ENCODE measurements at places on chromosomes 6 and 20.
A peak's percentile ranks its signal among the peaks of the same experiment; 100 is the strongest.

DNA sequence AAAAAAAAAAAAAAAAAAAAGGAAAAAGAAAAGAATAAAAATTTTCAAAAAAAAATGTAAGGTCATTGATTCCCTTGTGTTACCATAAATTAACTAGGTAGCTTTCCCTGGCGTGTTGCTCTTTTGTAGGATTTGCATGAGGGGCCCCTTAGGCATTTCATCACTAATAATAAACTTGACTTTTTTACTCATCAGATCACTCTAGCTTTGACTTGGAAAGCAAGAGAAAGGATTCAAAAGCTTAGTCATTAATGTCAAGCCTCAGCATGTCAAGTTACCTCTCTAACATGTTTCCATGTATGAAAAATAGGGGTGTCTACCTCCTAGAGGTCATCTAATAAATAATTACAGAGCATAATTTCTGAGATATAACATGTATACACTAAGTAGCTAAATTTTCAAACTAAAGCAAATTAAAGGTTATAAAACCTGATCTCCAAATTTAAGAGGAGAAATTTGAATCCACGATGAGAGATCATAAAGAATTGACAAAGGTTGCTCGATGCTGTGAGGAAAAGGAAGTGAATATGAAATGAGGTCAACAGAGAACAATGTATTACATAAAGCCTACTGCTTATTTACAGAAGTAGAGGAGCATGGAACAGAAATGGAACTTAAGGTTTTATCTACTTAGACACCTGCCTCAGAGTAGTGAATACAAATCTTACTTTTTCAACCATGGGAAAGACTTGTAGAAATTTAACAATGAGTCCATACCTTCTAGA lies 86.8 kb downstream of the ARHGAP18 start:
- no peak for DNase-seq

- no peak for DNase-seq
These were observed 29.9 kb downstream of the CDH26 start for GRCh38 chr20:59988141-59988540.

- DNase-seq: no peak
These were observed 7.9 kb upstream of the TREM1 start for GRCh38 chr6:41294214-41294872.

DNA sequence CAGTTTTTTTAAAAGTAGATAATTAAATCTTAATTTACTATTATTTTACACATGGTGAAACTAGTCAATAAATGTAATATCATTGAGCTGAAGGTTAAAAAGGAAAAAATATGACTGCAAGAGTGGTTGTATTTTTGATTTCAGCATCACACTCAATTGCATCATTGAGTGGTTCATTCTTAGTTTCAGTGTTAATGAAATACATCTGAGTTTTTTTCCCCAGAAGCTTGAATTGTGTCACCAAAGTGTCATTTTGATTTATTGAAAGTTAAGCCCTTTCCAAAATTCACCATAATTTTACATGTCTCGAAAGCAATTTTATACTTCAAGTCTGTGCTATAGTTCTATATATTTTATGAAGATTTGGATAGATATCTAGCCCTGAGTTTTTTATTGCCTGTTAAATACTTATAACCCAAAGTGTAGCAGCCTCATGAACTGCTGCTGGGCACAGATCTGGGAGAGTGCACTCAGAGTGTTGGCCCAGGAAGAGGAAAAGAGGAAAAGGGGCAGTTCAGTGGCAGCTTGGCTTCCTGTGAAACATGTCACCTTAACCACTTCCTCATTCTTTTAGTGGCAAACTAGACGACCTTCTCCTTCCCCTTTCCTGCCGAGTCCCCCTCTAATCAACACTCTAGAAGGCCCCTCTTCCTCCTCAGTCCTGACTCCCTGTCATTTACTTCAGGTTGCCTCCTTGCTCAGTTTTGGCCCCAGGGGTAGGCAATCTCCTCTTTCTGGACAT lies 140.7 kb downstream of the ESR1 start:
- peak; percentile 7 for DNase-seq

GRCh38 chr6:156146891-156147290 lies 630.3 kb upstream of the ARID1B start:
- no peak for DNase-seq

DNA sequence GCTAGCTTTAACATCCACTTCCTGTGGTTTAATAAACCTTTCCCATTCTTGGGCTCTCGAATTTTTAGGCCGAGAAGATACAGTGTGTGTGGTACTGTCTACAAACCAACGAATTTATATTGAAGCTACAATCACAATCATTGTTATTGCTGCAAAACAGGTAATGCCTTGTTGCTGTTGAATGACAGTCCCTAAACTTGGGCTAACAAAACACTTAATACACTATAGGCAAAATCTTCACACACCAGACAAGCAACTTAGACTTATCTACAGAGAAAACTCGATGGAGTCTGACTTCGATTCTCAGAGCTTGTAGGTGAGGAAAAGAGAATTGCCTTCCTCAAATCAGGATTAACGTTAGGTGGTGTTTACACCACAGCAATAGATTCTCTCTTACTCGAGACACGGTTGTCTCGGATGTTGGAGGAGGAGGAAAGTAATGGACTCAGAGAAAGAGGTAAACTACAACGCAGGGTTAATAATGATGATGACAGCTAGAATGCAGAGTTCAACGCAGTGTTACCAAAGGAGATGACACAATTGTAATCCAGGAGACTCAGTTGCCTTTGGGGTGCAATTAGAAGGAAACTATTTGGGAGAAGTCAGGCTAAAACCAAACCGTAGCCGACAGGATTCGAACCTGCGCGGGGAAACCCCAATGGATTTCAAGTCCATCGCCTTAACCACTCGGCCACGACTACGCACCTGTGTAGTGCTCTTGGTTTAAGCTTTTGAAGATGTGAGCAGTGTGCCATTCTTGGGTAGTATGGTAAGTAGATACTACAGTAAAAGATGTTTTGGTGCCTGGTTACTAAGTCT lies 32.5 kb upstream of the ZNF184 start:
- DNase-seq: peak; percentile 79

- DNase-seq: no peak
These were observed 51.5 kb upstream of the TRIM26 start for GRCh38 chr6:30264743-30265142.

GRCh38 chr6:169868458-169868857 lies 117.0 kb downstream of the ERMARD start:
- peak; percentile 54 for DNase-seq

GRCh38 chr6:159031846-159032245 lies 12.9 kb downstream of the TAGAP start:
- DNase-seq: no peak

- DNase-seq: no peak
These were observed 431.9 kb upstream of the SULF2 start for GRCh38 chr20:48217190-48217589.

GRCh38 chr6:3940703-3941102 lies 91.5 kb downstream of the FAM50B start:
- DNase-seq: no peak

GRCh38 chr6:91575032-91575431 lies 988.2 kb upstream of the MAP3K7 start:
- no peak for DNase-seq

GRCh38 chr20:50455656-50456451 lies 54.3 kb upstream of the PTPN1 start:
- no peak for DNase-seq

- no peak for DNase-seq
These were observed 18.1 kb downstream of the RBM38 start for GRCh38 chr20:57409316-57409671.

DNA sequence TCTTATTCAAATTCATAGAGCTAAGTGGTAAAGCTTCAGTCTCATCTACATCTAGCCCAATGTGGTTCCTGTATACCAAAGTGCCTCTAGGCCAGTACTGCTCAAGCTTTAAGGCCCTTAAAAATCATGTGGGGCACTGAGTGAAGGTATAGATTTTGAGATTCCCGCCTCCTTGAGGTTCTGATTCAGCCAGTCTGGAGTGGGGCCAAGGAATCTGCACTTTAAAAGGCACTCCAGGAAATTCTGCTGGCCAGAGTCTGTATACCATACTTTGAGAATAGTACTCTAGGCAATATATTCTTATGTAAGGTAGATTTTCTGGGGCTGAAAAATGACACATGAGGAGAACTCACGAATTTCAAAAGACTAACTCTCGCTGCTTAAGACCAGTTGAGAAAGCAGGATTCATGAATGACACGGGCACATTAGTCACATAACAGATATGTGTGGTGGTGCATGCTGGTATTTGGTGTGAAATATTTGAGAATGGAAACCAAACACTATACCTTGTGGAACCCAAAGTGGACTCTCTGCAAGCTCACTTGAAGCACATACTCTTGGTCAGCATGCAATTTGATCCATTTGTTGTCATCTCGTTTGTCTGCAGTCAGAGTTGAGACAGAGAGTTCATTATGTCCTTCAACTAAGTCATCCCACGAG lies 47.6 kb upstream of the SIM1 start:
- no peak for DNase-seq

GRCh38 chr6:54846857-54847674 lies 495 bp downstream of the FAM83B start:
- DNase-seq: no peak

- DNase-seq: no peak
These were observed 6.0 kb upstream of the RNF182 start for GRCh38 chr6:13918686-13919250.

GRCh38 chr6:35360349-35361138 lies 18.2 kb downstream of the PPARD start:
- DNase-seq: no peak

DNA sequence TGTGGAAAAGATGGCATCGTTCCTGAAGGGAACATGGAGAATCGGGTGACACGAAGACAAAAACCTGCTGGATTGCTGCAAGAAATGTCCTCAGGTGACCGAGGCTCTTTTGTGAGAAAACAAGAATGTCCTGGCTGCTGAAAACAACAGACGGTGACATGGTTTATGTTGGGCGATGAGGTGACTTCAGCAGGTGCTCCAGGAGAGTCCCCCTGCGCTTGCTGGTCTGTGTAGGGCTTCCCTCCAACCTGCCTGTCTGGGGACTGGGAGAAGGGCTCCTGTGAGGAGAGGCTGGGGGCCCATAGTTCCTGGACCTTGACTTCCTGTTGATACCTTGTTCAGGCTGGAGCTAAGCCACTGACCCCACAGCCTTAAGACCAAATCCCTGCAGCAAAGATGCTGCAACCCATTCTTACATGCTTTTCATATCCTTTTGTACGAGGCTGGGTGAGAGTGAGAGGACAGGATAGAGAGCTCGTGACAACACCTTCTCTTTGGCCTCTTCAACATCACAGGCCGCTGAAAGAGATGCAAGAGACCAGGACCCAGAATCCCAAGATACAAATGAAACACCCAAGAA lies 134.8 kb downstream of the CD83 start:
- DNase-seq: no peak

GRCh38 chr20:47652794-47653193 lies 132.5 kb downstream of the SULF2 start:
- no peak for DNase-seq

DNA sequence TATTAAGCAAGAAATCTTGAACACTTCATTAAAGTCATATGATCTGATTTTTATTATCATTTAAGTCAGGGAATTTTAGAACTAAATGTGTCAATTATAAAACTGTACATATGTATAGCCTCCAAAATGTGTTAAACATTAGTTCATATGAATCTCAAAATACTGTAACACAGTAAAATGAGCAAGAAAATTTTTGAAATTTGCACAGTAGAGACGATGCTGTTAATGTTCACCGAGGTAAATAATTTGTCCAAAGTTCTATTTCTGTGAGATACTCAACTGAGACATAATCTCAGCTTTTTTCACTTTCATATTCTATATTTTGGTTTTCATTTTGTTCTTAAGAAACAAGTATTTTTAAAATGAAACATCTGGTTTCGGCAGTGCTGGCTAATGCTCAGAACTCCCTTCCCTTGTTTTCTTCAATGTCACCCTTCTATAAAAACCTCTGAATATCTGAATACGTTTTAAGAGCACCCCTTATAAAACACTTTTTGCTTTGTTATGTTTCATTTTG lies 353.1 kb downstream of the LAMA2 start:
- no peak for DNase-seq

DNA sequence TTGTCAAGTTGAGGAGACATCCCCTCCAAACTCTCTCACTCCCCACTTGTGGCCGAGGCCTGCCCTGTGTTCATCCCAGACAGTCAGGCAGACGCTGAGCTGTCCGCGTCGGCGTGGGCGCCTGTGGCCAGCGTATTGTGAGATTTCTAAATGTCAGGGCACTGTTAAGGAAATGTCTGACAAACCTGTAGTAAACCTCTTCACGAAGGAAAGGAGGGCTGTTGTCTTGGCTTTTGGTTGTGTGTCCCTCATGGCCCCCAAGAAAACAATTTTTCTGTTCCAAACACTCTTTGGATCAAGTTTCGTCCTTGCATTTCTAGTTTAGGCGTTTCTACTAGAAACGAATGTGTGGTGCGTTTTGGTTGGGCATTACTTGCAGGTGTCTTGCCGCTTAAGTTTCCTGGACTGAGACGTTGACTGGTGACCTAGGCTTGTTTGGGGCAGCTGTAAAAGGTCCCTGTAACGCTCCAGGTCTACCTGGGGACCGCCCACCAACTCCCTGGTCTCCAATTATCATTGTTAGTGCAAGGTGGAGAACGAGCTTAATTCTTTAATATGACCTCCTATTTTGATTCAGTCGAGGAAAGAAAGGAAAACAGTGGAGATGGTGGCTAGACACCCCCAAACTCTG lies 8.7 kb upstream of the POU3F2 start:
- DNase-seq: no peak

DNA sequence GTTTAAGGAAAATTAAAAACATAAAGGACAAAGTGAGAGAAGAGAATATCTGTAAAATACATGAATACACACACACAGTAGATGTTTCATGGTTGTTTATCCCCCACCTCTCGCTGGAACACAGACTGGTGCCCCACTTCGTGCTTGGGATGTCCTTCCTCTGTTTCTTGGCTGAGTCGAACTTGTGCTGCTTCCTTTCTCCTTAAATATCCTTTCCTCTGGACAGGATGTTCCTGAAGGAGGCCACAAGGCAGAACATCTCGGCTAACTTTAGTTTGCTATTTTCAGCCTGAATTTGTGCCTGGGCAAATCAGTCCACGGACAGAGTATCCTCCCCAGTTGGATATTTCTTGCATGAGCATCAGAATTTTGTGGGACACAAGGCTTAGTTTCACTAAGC lies 54.7 kb upstream of the ZMYND8 start:
- no peak for DNase-seq

DNA sequence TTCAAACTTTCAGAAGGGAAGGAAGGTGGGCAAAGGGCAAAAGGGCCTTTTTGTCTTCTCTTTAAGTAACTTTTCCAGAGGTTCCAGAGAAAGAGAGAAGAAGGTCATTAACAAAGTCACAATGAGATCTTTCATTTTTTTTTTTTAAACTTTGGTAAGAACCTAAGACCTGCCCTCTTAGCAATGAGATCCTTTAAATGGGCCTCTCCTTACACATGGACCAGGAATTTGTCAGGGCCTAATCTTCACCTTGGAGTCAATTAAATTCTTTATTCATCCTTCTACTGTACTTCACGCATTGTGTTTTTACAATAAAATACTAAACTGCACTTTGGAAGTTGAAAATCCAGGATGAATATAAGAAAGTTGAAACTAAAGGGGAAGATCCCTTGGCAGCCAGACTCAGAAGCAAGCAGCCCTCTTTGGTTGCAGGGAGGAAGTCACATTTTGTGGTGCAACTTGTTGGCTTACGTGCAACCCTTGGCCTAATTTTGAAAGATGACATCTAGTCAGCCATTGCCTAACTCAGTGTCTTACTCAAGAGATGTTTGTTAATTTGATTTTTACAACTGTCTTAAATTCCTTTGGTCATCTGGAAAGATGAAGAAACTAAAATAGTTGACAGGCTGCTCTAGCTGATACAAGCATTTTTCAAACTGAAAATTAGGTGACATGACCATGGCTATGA lies 11.9 kb upstream of the TMEM170B start:
- peak; percentile 26 for DNase-seq

GRCh38 chr20:24955045-24955444 lies 6.0 kb downstream of the CST7 start:
- DNase-seq: peak; percentile 45

Data from CD4-positive, alpha-beta T cell treated with Interleukin-21 for 1 hour (primary cell).